ENCODE measurements at places on chromosomes 3 and 15.

- DNase-seq = no peak
Measured at GRCh38 chr3:158101335-158102241, 4.6 kb downstream of the SHOX2 start.

DNA sequence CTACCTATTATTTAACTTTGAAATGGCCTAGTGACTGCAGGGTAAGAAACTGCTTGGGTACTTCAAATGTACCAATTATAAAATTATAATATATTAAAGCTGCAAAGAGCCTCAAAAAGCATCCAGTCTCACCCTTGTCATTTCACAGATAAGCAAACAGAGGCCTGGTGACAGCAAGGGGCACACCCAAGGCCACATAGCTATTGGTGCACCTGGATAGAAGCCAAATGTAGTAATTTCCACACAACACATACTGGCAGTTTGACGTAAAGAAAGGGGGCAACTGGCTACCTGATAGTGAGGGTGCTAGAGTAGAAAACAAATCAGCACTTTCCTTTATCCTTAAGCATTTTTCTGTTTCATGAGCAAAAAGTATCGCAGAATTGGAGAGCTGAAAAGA lies 51.1 kb downstream of the IFT57 start:
- no peak for DNase-seq

DNA sequence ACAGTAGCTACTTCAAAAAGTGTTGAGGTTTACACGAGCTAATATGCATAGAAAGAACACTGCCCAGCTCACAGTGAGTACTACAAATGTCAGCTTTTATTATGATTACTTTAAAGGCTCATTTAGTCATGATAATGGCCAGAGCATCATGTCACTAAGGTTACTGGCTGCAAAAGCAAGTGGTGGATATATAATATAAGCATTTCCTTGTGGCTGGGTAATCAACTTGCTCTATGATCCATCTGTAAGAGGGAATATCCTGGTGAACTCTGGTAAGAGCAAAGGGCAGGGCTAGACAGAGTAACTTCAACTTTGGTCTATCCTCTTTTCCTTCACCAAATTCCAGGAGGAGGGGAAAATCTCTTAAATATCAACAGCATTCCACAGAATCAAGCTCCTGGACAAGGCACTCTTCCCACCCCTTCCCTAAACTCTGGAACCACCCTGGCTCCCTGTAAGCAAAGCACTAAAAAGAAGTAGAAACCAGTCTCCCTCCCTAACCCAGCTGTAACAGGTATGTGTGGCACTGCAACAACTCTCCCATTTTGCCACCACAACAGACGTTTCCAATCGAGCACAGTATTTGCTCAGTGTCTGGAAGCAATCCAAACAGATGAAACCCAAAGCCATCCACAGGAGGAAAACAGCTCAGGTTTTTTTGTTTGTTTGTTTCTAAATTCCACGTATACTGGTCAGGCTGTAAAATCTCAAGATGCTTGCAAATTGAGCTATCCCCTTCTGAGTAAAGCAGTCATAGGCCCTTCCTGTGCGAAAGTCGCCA lies 13.4 kb downstream of the B4GALT4 start:
- DNase-seq = no peak

GRCh38 chr3:13285007-13285567 lies 135.0 kb downstream of the NUP210 start:
- DNase-seq = no peak

GRCh38 chr3:129336093-129336706 lies 57.5 kb downstream of the HMCES start:
- no peak for DNase-seq

Data from SK-N-DZ (cell line).